ENCODE measurements at places on chromosomes 2 and 18.

DNA sequence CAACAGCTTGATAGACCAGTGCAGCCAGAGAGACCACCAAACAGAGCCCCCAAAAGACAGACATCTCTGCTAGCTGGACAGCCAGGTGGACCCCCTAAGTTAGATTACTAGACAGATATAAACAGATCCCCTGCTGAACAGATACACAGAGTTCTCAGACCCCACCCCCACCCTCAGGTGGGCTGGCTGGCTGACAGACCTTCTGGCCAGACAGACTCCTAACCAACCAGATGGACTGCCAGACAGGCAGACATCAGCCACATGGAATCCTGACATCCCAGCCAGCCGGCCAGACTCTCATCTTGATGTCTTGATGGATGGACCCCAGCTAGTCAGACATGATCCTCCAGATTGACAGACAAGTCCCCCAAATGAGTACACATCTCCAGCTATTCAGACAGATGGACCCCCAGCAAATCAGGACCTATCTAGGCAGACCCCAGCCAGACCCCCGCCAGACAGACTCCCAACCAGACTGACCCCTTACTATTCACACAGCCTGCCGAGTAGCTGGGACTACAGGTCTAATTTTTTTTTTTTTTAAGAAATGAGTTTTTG is 18.0 kb downstream of the PTPN18 start:
- DNase-seq: no peak

DNA sequence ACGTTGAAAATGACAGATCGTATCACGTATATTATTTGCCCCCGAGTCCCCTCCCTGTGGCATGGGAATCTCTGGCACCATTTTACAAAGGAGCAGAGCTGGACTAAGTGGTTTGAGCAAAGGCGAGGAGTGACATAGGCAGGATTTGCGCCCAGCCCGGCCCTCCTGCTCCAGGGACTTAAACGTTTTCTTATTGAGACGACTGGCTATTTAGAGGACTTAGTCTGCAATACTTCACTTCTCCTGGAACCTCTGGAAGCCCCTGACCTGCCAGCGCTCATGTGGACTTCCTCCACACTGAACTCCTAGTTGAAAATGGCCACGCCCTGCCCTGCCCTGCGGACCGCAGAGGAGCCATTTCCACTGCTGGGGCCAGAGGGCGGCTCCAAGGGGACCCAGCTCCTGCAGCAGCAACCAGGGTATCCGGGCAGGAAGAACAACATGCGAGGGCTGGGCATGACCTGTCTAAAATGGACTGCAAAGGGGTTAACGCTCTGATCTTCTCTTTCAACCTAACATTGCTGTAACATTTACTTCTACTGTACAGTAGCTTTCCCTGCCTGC is 690.7 kb downstream of the LRP1B start:
- no peak for DNase-seq

DNA sequence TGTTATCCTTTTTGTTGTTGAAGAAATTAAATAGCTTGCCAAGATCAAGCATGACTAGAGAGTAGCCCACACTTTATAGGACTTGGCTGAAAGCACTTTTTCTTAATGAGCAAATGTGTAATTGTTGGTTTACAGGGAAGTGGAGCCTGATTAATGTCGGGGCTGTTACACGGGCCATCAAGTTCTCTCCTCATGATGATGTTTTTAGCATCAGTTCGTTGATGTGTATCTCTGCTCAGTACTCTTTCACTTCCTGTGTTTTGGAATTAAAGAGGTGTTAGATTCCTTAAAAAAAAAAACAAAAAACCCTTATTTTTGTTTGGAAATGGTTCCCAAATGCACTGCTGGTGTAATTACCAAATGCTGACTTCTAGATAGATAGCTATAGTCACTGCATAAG is 114.2 kb downstream of the PTPRM start:
- DNase-seq: no peak

GRCh38 chr18:33495278-33495677 is 54.8 kb upstream of the CCDC178 start:
- DNase-seq: no peak

GRCh38 chr18:29181151-29181901 is 1004.4 kb upstream of the CDH2 start:
- DNase-seq: no peak

GRCh38 chr18:75016025-75016717 is 192.8 kb downstream of the PTGR3 start:
- DNase-seq: no peak

- DNase-seq: no peak
These were observed 81.9 kb downstream of the EPB41L5 start for GRCh38 chr2:120094795-120095194.

DNA sequence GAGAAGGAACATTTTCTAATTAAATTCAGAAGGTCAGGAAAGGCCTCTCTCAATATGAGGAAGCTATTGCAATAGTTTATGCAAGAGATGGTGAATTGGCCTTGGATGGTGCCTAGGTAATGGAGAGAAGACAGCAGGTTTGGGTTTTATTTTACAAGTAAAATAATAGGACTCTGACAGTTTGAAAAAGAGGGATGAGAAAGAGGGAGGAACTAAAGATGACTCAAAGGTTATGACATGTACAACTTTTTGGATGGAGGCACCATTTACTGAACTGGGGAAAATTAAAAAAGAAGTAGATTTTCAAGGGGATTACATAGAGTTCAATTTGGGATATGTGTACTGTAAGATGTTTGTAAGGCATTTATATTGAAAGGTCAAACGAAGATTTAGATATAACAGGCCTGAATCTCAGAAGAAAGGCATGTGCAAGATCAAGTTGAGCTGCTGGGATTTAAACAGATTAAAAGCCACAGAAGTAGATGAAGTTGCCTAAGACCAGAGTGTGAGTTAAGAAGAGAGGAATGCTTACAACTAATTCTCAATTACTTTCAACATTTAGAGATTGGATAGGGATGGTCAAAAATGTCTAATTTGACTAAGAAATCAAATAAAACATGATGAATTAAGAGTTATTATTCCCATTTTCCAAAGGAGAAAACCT is 12.3 kb upstream of the ASNSD1 start:
- no peak for DNase-seq

DNA sequence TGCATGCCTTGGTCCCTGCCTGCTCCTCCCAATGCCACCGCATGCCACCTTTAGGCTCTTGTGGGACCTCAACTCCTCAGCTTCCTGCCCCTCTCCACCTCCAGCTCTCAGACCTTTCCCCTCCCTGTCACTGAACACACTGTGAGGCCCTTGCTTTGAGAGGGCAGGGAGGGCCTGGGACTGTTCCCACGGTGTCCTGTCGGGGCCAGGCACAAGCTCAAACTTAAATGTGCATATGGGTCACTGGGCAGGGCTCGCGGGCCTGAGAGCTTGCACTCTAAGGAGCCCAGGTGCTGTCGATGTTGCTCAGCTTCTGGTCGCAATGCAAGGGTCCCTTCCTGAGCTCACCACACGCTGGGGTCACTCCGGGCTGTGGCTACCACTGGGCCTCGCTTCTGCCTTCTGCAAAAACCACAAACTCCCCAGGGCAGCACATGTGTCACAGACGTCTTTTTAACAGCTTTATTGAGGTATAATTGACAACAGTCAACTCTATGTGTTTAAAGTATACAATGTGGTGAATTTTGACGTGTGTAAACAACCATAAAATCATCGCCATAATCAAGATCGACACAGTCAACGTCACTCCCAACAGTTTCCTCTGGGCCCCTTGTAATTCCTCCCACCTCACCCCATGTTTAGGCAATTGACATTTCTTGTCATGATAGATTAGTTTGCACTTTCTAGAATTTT is 11.9 kb upstream of the B3GNT7 start:
- DNase-seq: no peak

DNA sequence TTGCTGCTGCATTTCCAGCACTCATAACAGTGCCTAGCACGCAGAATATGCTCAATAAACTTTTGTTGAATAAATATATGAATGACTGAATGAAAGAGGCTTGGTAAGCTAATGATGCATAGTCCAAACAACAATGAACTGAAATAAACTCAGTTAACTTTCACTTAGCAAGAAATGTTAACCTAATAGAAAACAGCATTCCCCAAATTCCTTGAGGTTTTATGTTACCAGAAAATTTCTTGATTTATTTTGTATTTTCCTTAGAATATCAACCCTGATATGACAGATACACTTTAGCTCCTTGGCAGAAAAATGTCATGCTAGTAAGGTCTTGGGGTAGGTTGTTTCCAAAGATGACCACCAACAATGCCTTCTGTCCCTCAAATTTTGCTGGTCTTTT is 217.4 kb downstream of the KCNE4 start:
- no peak for DNase-seq

DNA sequence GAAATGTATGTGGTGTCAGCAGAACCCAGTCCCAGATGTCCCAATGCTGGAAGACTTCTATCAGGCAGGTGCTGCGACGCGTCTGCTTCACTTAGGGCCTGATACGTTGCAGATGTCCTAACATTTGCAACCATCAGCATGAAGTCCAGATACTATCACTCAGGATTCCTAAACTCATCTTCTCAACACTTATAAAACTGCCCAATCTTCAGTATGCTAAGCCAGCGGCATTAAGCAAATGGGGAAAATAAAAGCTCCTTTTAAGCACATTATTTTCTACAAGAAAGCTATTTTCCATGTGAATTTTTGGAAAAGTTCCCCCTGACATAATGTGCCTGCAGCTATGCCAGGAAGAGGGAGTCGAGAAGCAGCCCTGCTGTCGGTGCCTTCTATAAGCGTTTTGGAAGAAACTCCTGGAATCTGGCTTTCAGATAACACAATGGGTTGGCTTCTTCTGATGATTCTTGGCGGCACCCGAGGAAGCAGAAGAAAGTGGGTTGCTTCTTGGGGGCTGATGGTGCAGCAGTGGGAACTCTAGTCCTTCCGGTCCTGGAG is 60.7 kb upstream of the ITGA6 start:
- DNase-seq: no peak

DNA sequence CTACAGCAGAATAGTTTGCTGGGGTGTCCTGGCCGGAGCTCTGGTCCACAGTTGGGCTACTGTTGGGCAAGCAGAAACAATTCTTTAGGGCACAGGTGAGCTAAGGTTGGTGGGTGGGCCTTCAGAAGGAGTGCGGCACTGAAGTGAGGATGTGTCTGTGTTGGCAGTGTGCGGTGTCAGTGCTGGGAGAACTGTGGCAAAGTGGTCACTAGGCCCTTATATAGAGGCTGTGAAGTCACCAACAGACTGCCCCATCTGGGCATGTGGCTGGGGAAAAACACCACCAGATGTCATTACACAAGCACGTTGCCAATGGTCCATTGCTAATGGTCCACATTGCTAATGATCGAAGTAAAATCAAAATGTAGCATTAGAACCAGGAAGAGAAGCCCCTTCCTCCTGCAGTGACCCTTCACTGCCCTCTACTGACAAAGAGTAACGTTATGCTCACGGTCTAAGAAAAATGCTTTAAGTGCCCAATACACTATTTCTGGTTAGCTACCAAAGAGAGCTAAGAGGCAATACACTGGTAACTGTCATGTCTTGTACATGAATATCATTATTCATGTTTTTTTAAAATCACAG is 21.3 kb downstream of the SCN1A start:
- DNase-seq: no peak

DNA sequence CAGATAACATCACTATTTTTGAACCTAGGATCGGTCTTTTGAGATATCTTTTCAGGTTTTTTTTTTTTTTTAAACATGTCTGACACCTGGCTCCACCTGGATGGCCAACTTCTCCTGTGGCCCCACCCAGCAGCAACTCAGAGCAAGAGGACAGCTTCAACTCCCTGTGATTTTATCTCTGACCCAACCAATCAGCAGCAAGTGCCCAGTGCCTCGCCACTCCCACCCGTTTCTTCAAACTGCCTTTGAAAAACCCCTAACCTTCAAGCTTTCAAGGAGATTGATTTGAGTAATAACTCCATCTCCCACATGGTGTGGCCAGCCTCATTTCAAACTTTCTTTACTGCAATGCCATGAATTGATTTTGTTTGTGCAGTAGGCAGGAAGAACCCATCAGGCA is 19.0 kb downstream of the MYO3B start:
- DNase-seq: no peak

DNA sequence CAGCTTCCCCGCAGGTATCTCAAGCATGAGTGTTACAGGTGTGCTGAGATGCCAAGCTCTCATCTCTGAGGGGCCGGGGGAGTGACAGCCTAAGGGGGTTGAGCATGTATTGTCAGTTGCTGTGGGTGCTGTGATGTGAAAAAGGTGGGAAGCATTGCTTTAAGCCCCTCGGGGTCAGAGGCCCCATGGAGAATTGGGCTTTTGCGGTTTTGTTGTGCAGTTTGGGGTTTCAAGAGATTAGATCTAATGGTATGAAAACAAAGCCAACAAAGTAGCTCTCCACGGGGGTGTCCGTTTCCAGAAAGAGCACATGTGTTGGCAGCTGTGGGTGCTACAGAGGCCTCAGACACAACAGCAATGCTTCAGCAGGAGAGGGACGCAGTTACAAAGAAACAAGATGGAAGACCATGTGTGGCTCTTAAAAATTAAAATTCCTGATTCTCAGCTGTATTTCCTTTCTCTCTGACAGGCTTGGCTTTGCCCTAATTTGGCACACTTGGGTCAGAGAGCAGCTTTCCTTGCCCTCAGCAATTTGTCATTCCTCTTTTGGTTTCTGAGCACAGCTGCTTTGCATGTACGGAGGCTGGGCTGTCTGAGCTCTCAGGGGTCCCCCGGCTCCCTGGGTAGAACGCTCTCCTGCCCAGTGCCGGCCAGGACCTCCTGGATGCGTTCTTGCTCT is 69.9 kb downstream of the TMEM247 start:
- no peak for DNase-seq

DNA sequence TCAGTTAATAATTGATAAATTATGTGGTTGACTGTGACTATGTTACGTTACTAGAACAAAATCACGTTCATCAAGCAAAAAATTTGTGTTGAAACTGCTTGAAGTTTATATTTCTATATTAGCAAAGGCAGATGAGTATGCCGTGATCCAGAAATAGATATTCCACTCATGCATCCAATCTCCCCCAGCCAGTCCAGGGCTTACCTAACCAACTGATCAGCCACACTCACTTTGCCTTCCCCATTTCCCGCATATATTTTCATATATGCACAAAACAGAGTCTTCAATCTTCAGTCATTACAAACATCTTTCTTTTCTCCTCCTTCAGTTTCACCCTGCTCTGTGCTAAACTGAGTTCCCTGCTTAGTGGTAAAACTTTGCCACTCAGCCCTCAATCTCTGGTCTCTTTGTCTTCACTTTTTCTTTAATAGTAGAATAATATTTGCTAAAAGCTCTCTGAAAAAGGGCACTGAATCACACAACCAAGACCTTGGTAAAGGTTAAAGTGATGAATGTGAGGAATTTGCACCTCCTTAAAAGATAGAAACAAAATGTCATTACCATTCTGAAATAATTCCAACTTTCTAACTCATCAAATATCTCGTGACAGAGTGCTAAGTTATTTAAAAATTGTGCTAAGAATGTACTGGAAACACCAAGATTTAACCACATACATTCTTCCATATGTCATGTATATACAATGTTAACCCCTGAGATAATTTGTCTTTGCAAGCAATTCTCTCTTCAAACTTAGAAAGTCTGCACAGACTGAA is 893.2 kb upstream of the CRIM1 start:
- DNase-seq: no peak

- DNase-seq: no peak
These were observed 252.2 kb upstream of the CDH7 start for GRCh38 chr18:65498605-65499004.

DNA sequence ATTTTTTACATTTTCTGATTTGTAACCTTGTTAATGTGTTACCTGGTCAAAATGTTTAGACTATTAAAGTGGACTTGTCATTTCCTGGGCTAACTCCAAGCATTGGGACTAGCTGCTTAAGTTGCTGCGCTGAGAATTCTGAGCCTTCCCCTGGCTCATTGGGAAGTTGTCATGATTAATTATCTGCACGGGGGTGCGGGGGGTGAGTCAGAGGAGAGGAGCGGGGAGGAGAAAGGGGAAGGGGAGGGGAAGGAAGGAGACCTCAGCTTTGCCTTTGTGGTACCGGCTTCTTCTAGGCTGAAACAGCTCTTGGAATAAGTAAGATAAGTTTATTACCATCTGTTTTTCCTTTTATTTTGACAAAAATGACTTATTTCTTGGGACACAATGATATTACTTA is 52.9 kb upstream of the APCDD1 start:
- no peak for DNase-seq
